ENCODE measurements at places on chromosomes 6 and 20.

- no peak for DNase-seq
Observed at GRCh38 chr6:164665328-164665727, 644.1 kb downstream of the C6orf118 start.

- DNase-seq = no peak
Observed at GRCh38 chr6:163427498-163428254, 13.2 kb downstream of the QKI start.

DNA sequence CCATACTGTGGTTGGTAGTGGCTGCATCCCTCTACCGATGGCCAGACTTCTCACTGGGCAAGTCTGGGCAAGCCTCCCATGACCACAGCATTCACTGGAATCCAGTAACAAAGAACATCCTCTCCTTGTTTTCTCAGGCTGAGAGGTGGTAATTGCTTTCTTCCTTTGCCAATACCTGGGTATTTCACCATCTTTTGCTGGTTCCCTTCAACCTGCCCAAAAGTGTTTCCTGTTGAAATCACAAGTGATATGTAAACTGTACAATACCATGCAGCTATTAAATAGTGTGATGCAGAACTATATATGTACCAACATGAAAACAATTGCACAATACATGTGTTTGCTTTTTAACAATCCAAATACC lies at the start of gene PTCHD4:
Gene PTCHD4, minus strand, starts transcription at position 55 of the 364 bp plus-strand sequence. CDS start 42,240 bp downstream, outside the sequence.
- DNase-seq = no peak

GRCh38 chr20:42435230-42435629 lies 754.5 kb downstream of the PTPRT start:
- DNase-seq = no peak

DNA sequence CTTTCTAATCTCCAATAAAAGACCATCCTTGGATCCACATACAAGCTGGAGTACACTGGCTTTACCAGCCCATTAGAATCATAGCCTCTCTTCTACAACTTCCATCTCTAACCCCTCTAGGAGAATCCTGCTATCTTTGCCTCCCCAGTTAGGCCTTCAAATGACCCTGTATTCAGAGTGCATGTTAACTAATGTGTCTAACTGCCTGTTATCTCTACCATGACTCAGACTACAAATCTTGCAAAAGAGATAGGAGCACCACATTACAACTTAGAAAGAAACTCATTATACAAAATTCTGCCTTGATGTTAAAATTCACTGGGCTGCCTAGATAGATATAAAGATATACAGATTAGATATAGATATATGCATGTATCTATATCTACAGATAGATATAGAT lies 28.2 kb downstream of the GPR63 start:
- no peak for DNase-seq

- peak; percentile 5 for DNase-seq
Observed at GRCh38 chr6:116108836-116109235, 8.2 kb downstream of the NT5DC1 start.

- DNase-seq = no peak
Observed at GRCh38 chr6:116426551-116426950, 34.6 kb upstream of the CALHM6 start.

- peak; percentile 39 for DNase-seq
Observed at GRCh38 chr6:28922821-28923317, 916 bp downstream of the TRIM27 start.

DNA sequence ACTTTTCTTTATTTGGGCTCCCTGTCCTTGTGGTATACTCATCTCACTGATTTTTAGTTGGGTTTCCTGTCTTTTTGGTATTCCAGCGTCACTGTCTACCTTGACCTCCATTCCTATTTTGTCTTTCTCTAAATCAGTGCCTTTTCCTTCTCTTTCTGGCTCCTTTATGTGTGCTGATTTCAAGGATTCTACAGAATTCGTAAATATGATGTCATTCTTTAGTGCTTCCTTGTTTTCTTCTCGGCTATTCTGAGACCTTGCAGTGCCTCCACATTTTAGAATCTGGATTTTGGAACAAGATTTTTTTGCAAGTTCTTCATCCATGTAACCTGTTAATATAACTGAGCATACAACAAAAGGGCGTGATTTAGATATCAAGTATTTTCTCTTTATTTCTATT lies 69.8 kb upstream of the NOTCH4 start:
- no peak for DNase-seq

GRCh38 chr6:34246563-34247391 lies 2.0 kb downstream of the SMIM29 start:
- DNase-seq = peak; percentile 83
